ENCODE measurements at places on chromosomes 16 and 17.

GRCh38 chr17:21201298-21201595, 12.7 kb downstream of the TMEM11 start:
- no peak for DNase-seq

DNA sequence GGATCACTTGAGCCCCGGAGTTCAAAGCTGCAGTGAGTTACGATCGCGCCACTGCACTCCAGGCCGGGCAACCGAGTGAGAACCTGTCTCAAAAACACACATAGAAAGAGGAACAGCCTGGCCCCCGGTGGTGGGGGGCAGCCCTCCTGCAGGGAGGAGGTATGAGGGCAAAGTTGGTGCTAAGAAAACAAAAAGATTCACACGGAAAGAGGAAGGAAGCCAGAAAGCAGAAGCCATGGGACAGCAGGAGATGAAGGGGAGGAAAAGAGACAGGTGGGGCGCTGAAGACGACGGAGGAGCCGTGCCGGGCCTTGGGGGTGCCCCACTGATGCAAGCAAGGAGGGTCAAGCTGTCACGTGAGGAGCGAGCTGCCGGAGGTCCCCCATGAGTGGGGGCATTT, 8.2 kb upstream of the C16orf74 start:
- DNase-seq: peak; percentile 70

DNA sequence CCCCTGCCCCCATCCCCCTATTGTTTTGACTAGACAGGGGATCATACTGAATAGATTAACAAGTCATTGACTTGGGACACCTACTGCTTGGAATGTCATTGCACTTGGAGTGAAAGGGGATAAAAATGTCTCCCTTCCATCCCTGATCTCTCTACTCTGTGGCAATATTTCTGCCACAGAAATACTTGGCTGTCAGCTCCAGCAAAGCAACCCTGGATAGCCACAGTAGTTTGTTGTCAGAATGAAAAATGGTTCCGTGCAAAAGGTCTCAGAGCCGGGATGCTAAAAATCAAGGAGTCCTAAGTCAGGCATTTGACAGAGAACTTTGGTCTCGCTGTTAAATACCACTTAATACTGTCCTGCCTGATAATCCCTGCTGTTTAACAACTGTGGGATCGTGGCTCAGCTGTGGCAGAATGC, 722.0 kb upstream of the SOX9 start:
- DNase-seq: no peak

DNA sequence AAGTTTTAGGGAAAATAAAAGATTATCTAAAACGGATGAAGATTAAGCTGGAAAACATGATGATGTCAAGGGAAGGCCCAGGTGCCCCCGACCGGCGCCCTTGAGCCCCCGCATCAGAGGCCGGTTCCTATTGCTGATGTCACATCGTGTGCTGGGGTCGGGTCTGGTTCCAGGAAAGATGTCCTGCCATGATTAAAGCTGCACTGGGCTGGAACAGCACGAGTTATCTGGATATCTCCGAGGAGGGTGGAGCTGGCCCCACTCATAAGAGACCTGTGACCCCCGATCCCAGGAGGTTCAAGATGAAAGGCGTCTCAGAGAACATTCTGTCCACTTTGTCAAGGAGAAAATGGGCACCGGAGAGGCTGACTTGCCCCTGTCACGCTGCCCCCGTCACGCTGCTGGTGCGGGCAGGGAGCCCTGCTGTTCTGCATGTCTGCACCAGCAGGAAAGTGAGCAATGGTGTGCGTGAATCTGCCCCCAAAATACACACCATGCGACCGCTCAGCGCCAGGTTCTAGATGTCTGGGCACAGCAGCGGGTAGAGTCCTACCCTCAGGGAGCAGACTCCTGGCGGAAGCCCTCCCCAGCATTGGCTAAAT, 53.0 kb downstream of the ENGASE start:
- DNase-seq: no peak

GRCh38 chr17:37079735-37080134, 131.0 kb downstream of the AATF start:
- DNase-seq: peak; percentile 17

DNA sequence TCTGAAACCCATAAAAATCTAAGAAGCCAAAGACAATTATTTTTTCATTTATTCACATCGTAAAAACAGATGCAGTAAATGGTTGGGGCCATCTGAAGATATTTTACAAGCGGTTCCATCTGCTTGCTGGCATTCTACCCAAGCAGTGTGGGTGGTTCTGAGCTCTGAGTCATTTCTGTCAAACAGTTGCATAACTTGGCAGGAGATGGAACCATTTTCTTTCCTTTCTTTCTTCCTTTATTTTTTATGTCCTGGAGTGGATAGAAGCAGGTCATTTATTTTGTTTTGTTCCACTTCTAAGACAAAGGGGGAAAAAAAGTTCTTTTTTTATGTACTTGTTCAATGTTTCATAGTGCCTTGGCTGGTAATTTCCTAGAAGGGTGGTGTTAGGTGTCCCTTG, 1151.9 kb upstream of the GOT2 start:
- DNase-seq: no peak

DNA sequence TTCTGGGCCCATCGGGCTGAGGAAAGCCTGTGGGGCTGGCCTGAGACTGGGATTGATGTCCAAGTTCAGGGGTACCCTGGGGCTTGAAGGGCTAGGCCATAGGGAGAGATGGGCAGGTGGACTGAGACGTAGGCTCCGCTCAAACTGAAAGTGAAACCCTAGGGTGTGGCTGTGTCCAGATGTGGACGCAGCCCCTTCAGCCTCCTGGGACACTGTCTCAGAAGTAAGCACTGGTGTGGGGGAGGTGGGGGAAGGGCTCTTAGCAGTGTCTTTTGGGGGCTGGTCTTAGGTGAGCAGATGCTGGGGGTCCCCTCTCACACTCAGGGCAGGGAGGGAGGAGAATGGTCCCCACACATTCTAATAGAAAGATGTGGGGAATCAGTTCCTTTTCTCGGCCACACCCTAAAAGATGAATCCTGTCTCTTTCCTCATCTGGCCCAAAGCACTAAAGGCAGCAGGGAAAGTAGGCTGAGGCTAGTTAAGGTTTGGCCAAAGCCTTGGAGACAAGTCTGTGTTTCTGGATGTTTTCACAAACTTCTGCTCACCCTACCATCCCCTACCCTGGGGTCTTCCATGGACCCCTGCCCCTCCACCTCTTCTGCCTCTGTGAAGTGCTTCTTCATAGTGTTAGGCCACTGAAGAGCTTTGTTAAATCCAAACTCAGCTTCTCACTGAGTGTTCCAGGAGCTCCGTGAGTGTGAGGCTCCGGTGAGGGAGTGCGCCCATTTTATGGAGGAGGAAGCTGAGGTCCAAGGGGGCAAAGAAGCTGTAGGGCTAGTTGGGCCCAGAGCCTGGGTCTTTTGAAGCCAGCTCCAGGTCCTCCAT, 5.6 kb downstream of the FMNL1 start:
- DNase-seq: peak; percentile 70

- peak; percentile 17 for DNase-seq
Observed at GRCh38 chr16:88978608-88979346, 1.8 kb upstream of the CBFA2T3 start.

All from CD14-positive monocyte (primary cell).